ENCODE measurements at places on chromosomes 3 and 15. TPM values are rescaled to one million over a fixed set of nuclear protein-coding genes. Genes with fewer than 3 reads are reported as not detected.
A peak's percentile ranks its signal among the peaks of the same experiment; 100 is the strongest.

CXCR6 gene
- polyA plus RNA-seq, result not detected

WNT7A gene
- 0.04 TPM for polyA plus RNA-seq

LMOD3 gene
- not detected for polyA plus RNA-seq

ALDH1A2 gene
- polyA plus RNA-seq, result 0.25 TPM

TM4SF18 gene
- polyA plus RNA-seq, result 51.3 TPM

IDH3A gene
- polyA plus RNA-seq, result 85.6 TPM

EPHA6 gene
- 0.05 TPM for polyA plus RNA-seq

DNA sequence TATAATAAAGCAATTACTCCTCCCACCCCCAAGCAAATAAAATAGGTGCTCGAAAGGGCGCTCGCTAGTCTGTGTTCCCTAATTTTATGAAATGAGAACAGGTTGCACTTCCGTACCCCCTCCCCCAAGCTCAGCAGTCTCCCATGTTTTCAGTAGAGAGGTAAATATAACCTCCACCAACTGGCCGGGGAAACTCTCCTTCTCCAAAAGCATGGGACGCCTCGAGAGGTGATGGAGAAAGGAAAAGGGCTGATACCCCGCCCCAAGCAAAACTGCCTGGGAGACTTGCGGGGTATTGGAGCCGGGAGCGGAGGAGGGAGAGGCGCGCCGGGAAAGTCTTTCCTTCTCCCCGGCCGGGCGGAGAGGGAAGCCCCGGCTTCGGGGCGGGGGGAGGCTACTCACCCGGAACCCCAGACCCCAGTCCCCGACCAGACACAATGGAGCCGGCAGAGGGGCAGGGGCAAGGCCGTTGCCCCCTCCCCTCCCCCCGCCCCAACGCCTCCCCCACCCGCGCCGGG is 605 bp downstream of the DCUN1D1 start:
- DNase-seq, result peak; percentile 9

GRCh38 chr3:44309500-44309899 is 29.1 kb upstream of the TCAIM start:
- DNase-seq, result no peak

DNA sequence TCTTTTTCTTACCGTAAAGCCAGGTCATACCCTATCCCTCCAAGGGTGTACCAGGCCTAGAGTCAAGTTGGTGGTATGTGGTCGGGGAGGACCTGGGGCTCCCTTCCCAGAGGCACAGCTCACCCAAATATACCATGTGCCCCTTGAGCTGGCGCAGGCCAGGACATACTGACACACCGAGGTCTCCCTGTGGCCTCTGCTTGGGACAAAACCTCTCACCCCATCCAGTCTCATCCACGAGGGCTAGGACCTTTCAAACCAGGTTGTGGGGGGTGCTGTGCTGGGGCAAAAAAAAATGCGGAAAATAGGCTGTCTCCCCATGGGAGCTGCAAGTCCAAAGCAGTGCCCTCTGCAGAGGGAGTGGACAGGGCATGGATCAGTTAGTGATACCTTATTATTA is 22.8 kb downstream of the PTH1R start:
- no peak for DNase-seq

DNA sequence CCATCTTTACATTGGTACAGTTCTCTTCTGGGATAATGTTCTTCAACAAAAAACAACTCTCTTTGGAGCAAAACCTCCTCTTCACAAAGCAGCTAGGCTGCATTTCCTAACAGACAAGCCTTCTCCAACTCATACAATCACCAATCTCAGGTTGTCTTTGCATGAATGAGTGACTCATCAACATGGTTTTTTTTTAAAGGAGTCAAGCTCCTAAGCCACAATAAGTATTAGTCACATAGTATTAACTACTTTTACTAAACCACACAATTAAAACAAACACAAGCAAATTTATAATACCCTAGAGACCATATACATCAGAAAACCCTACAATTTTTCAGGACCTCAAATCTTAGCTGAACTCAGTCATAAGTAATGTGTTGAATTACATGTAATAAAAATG is 137.4 kb downstream of the TBC1D5 start:
- peak; percentile 47 for DNase-seq

DNA sequence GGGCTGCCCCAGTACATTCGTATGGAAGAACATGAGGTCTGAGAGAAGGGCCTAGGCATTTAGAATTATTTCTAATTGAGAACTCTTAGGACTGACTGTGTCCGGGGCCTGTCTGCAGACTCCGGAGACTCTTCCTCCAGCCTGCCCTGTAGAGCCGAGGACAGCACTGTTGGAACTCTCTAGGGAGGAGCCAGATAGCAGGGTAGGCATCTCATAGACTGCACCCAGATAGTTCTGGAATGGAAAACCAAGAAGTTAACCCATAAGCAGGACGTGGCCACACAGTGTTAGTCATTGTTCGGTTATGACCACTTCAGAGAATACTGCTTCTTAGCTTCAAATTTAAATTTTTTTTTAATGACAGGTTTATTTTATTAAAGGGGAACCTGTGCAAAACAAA is 59.5 kb downstream of the SNRK start:
- DNase-seq, result no peak

- DNase-seq, result no peak
These were observed 25.1 kb downstream of the FSTL1 start for GRCh38 chr3:120425572-120426250.

GRCh38 chr3:44136421-44136820 is 105.3 kb upstream of the TOPAZ1 start:
- no peak for DNase-seq

- DNase-seq, result no peak
These were observed 171.7 kb downstream of the NSMCE3 start for GRCh38 chr15:29097971-29098370.

GRCh38 chr3:184632551-184633236 is 71.1 kb downstream of the EPHB3 start:
- no peak for DNase-seq

GRCh38 chr15:80585544-80586018 is 109.5 kb upstream of the ABHD17C start:
- DNase-seq, result no peak

GRCh38 chr3:41575724-41576123 is 376.4 kb downstream of the CTNNB1 start:
- DNase-seq, result no peak
